ENCODE measurements at places on chromosomes 13 and 19.

DNA sequence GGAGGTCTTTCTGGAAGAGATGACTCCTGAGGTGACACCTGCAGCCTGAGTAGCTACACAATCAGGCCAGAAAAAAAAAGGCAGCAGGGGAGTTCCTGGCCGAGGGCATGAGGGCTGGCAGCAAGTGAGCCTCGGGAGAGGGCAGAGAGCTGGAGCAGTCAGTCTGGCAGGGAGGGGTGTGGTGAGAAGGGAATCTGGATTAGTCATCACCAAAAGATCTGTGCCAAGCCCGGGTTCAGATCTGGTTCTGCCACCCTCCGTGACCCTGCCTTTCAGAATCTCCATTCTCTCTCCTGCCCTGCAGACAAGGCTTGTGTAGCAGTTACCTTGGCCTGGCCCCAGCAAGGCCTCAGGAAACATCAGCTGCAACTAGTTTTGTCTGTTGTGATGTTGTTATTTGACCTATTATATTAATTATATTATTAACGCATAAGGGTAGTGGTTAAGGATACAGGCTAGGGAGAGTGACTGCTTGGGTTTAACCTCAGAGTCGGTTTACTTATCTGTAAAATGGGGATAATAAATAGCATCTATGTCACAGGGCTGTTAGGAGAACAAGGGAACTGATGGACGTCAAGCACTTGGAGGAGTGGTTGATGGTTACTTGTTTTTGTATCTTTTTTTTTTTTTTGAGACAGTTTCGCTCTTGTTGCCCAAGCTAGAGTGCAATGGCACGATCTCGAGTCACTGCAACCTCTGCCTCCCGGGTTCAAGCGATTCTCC is 2.7 kb upstream of the CAPNS1 start:
- no peak for DNase-seq

DNA sequence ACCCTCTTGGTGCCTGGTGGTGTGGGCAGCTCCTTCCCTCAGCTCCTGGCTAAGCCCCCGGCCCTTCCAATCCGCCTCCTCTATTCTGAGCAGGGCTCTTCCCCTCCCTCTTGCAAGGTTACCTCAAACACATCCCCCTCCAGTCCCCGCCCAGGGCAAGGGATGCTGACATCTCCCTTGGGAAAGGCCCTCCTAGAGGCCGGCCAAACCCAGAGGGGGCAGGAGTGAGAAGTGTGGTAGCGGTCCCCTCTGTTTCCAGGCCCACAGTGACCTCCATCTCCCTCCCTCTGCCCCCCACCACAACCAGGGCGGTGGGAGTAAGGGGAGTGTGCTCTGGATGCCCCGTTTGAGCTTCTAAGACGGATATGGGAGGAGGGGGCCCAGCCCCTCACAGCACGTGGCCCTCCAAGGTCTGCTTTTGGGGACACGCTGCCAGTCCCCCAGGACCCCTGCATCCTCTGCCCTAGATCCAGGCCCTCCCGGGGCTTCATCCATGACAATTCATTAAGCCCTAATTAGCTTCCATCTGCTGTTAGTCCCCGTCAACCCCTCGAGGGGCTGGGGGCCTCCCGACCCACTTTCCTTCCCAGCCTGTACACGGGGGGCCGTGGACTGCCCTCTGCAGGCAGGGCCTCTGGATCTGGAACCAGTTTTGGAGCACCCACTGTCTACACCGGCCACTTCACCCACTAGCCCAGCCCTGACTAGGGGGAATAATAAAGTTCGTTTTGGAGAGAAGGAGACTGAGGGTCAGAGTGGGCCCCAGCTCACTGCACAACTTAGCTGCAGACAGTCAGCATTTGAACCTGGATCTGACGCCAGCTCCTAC is 2.3 kb downstream of the LINGO3 start:
- DNase-seq: no peak

DNA sequence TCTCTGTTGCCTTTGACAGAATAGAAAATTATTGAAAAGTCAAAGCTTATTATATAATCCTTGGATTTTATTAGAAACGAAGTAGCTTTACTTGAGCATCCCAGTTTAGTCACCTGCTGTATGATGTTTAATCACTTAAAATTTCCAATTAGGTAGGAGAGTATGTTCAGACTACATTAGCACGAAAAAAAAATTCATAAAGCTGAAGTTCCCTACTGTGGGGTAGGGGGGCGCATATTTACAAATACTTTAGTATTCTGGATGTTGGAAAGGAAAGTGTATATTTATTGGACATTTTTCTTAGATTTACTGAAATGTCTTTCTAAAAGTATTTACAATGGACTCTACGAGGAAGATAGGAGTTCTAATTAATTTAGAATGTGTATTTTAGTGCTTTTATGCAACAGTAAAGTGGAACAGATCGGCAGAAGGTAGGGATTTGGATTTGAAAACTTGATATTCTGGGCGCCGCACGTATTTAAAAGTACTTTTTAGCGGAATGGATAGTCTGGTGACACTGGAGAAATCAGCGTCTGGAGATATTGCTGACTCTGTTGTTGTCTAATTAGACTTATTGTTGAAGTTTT is 1.9 kb downstream of the CDK8 start:
- DNase-seq: no peak

DNA sequence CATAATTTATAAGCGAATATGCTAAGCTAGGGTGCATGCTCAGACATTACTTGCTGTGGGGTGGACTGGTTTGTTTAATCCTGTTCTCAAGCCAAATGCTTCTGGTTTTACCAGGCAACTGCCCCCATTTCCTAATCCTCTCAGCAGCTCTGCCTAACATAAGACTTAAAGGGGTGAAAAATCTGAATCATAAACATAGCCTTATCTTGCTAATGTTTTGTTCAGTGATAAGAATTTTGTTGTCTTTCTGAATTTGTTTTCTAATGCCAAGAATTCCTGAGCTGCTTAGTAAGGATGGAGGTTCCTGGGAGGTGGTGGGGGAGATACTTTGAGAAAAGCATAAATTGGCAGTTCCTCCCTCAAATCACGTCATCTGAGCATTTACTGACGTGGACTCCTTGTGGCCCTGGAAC is 42.7 kb downstream of the ING1 start:
- no peak for DNase-seq

GRCh38 chr13:94601446-94602431 is at the start of gene GPR180:
Gene GPR180 (plus strand): TSS chr13:94601857. CDS start chr13:94601928, 71 bp downstream.
- peak; percentile 81 for DNase-seq

- DNase-seq: peak; percentile 62
Measured at GRCh38 chr13:26482451-26483197, 74.9 kb upstream of the WASF3 start.

DNA sequence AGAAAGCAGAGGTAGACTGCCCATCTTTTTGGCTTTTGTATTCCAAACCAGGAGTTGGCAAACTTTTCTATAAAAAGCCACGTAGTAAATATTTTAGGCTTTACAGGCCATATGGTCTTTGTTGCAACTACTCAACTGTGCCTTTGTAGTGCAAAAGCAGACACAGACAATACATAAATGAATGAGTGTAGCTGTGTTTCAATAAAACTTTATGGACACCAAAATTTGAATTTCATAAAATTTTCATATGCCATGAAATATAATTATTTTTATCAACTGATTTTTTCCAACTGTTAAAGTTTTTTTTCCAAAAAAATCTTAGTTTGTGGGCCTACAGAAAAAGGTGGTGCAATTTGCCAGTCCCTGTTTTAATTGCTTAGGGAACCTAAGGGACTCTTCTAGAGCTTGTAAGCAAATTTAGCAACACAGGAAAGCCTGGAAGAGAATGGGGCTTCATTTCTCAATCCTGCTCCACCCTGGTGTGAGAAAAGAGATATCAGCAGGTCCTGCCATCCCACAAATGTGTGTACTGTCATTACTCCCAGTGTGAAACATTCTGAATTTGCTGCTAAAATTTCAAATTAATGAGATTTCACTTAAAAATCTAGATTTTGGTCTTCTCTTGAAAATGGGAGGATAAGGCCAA is 194.2 kb downstream of the RGCC start:
- DNase-seq: no peak

- DNase-seq: no peak
Measured at GRCh38 chr13:111339366-111340143, 19.1 kb downstream of the TEX29 start.

DNA sequence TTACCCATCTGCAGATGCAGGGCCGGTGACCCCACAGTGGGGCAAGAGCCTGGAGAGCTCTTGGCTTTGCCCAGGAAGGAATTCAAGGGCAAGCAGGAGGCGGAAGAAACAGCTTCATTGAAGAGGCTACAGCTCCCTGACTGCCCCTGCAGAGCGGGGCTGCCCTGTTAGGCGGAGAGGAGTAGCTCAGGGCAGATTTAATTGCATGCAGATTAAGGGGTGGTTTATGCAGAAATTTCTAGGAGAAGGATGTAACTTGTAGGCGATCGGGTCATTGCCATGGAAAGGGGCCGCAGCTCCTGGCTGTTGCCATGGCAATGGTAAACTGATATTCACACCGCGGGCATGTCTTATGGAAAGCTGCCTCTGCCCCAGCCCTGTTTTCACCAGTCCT is 94.1 kb downstream of the ATP11A start:
- DNase-seq: no peak

GRCh38 chr13:33134213-33134612 is 118.0 kb downstream of the KL start:
- DNase-seq: no peak

- DNase-seq: no peak
Measured at GRCh38 chr19:49017041-49017665, at the start of gene LHB. Gene LHB (minus strand): TSS chr19:49017091. CDS start chr19:49017081, 10 bp downstream.

DNA sequence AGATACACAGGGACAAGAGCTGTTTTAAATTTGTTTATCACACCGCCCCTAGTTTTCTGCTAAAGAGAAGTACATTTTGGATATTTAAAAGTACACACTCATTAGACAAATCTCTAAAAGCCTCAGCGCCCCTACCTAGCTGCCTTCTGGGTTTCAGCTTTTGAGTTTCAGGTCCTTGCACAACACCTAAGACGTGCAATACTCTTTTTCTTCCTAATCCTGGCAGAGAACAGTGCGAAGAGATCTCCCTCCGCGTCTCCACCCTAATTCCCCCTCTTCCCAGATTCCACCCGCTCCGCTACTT is 421 bp upstream of the KLF5 start:
- no peak for DNase-seq

- DNase-seq: no peak
Measured at GRCh38 chr13:86945584-86945983, 725.6 kb upstream of the SLITRK5 start.

- DNase-seq: no peak
Measured at GRCh38 chr19:38391911-38392464, 3.5 kb downstream of the SPRED3 start.

Data from activated CD4-positive, alpha-beta T cell treated with anti-CD3 and anti-CD28 coated beads, Interleukin-2, amount 50 U/mL, for 1 hour (primary cell).